ENCODE measurements at places on chromosomes 7 and 10.

- DNase-seq = peak; percentile 59
Measured at GRCh38 chr10:72316748-72317435, 37.8 kb downstream of the DNAJB12 start.

GRCh38 chr10:101079874-101080273 lies 18.1 kb downstream of the KAZALD1 start:
- DNase-seq = no peak

DNA sequence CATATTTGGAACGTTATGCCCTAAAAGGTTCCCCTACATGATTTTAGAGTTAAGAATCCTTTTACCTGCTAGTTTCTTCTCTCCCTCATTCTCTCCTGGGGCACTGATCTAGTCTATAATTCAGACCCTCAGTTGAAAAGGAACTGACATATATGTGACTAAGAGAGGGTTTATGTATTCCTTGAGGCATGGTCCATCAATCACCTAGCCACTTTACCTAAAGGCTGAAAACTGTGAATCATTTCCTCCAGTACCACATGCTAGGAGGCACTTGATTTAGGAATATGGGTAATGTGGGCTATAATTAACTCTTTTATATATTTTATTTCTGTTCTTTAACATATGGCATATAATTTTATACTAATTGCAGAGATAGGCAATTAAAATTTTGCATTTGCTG lies 303.5 kb downstream of the BBS9 start:
- DNase-seq = no peak

DNA sequence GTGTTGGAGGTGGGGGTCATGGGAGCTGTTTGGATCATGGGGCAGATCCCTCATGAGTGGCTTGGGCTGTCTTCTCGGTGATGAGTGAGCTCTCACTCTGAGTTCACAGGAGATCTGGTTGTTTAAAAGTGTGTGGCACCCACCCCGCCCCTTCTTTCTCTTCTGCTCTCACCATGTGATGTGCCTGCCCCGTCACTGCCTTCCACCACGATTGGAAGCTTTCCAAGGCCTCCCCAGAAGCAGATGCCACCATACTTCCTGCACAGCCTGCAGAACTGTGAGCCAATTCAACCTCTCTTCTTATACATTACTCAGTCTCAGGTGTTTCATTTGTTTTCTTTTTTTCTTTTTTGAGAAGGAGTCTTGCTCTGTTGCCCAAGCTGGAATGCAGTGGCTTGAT lies 170.0 kb downstream of the PTPN20 start:
- peak; percentile 7 for DNase-seq

- DNase-seq = no peak
Measured at GRCh38 chr10:58585435-58585834, 72.8 kb downstream of the BICC1 start.

- DNase-seq = no peak
Measured at GRCh38 chr7:98641646-98642500, 24.8 kb downstream of the NPTX2 start.

DNA sequence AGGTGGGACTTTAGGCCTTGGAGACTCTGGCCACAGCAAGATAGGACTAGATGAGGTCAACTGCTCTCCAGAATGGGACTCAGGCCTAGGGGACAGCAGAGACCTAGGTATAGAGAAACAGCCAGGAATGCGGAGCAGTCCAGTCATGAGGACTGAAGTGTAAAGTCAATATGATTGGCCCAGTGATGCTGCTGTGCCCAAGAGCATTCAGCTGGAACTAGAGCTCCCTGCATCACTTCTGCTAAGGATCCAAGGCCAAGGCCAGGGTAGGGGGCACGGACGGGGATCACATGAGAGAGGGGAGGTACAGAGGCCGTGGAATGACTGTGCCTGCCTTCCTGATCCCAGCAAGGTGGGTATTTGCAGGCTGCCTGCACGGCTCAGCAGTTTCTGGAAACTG lies 237.9 kb downstream of the FRMD4A start:
- no peak for DNase-seq

DNA sequence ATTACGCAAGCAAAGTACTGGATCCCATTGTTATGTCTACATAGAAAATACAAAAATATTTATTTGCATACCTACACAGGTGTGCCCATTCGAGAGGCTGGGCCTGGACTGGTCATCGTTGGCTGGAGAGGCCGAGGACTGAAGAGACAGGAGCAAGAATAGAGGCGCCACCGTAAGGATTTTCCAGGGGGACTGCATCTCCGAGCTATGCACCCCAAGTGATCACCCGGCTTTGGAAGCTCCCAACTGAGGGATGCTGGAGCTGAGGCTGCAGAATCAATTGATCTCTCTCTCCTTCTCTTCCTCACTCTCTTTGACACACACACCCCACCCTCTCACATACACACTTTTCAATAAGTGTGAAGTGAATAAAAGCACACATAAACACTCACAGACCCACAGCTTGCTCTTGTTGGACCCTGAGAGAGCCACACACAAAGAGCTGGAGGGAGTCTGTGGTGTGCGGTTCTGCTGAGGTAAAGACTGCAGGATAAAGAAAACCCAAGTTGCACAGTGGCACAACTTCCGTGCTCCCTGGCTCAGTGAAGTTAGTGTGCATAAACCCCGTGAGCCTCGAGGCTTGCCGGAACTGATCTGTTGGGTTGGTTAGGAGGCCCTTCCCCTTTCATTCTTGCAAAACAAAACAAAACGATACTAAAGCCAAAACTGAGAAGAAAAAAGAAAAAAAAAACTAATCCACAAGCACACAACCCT lies at the start of gene AOAH:
AOAH (minus strand) TSS at position 544 of the 714 bp plus-strand sequence; CDS start at position 198, 346 bp downstream.
- DNase-seq = peak; percentile 83

DNA sequence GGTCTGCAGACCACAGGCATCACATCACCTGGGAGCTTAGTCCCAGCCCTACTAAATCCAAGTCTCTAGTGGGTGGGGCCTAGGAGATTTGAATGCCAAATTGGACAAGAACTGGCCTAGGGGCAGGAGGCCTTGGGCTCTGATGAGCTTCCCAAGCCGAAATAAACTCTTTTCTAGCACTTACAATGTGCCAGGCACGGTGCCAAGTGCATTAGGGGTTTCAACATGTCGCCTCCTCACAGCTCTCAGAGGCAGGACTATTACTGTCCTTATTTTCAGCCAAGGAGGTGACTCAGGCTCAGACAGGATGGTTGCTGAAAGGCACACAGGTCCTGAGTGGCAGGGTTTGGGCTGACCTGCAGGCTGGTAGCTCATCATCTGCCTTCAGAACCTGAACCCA lies 9.2 kb upstream of the CPA1 start:
- DNase-seq = no peak

DNA sequence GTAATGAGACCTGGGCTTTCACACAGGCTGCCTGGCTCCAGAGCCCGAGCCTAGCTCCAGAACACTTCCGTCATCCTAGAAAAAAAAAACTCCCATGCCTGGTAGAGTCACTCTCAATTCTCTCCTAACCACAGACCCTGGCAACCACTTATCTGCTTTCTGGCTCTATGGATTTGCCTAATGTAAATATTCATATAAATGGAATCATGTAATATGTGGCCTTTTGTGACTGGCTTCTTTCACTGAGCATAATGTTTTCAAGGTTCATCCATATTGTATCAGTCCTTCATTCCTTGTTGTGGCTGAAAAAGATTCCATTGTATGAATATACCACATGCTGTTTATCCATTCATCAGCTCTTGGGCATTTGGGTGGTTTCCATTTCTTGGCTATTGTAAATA lies 167.7 kb upstream of the MKLN1 start:
- DNase-seq = no peak

GRCh38 chr7:131555552-131556052 lies 826 bp downstream of the PODXL start:
- DNase-seq = peak; percentile 8

Measured in CD4-positive, alpha-beta memory T cell (primary cell).